Mesenchymal stem cell (in vitro differentiated cells and primary cell): ENCODE measurements at places on chromosomes 2 and 18.

- no peak for DNase-seq
Observed at GRCh38 chr2:196059491-196059960, 9.1 kb downstream of the DNAH7 start.

- no peak for DNase-seq
Observed at GRCh38 chr18:46378864-46379207, 274.7 kb downstream of the HAUS1 start.

DNA sequence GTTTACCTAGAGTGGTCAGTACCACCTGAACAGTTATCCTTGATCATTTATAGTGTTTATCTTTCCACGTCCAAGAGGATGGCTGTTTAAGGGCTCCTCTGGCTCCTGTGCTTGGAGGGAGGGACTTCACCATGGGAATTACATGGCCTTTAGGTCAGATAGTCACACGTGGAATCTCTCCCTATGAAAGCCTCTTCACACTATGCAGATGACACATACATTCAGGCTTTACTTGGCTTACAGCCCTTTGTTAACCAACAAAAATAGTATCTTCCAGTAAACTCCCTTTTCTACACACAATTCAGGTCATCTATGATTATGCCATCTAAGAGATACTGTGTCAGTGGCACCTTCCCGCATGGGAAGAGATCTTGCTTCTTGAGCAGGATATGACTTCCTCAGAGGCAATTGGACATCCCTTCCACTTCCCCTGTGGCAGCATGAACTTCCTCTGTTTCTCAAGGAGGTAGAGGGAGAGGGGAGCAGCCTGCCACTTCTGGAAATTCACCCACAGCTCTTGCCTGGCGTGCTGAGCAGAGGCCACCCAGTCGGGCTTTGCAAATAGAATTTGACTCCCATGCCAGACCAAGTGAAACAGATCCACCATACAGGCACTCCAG lies 53.5 kb downstream of the COLEC12 start:
- peak; percentile 52 for DNase-seq

DNA sequence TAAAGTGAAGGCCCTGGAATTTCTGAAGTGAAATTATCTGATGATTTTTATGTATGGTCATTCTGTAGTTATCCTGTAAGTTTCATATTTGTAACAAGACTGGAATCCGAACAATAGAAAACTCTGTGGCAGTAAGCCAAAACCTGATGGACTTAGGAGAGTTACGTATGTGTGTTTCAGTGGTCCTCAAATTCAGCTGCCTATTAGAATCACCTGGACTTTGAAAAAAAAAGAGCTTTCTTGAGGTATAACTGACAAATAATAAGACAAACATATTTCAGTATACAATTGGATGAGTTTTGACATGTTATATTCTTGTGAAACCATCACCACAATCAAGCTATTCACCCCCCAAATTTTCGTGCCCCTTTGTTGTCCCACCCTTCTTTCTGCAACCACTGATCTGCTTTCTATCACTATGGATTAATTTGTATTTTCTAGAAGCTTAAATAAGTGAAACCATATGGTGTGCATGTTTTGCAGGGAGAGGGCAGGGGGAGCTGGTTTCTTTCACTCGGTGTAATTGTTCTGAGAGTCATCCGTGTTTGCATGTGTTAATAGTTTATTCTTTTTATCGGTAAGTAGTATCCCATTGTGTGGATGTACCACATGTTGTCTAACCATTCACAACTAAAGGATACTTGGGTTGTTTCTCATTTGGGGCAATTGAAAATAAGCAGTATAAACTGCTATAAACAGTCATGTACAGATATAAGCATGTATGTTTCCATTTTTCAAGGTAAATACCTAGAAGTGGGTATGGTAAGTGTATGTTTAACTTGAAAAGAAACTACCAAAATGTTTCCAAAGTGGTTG lies 50.2 kb upstream of the EML4 start:
- no peak for DNase-seq

- peak; percentile 46 for DNase-seq
Observed at GRCh38 chr2:22499082-22499839, 885.7 kb upstream of the KLHL29 start.
